ENCODE measurements at places on chromosomes 6 and 20.

GRCh38 chr20:40617594-40617993 lies 71.4 kb downstream of the MAFB start:
- DNase-seq: no peak

- peak; percentile 31 for DNase-seq
Measured at GRCh38 chr6:12289933-12290820, at the start of gene EDN1. EDN1 (plus strand) TSS chr6:12290361; CDS start chr6:12290630, 269 bp downstream.

- no peak for DNase-seq
Measured at GRCh38 chr6:17390276-17390675, 3.1 kb upstream of the CAP2 start.

DNA sequence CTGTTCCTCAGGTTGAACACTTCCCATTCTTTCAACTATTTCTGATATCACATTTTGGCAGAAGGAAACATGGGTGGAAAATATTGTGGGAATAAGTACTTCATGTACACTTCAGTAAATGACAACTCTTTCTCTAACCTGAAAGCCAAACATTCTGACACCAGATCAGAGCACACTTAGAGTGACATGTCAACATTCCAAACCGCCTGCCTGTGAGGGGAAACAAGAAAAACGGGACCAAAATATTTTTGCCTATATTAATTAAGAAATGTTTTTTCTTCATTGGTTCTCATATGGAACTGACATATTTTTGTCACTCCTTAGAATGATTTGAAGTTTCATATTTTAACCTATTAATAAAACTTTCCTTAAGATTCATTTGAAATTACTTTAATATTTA lies 483.1 kb downstream of the MAFB start:
- no peak for DNase-seq

- DNase-seq: peak; percentile 39
Measured at GRCh38 chr20:50165684-50166554, 12.4 kb upstream of the PEDS1 start.

DNA sequence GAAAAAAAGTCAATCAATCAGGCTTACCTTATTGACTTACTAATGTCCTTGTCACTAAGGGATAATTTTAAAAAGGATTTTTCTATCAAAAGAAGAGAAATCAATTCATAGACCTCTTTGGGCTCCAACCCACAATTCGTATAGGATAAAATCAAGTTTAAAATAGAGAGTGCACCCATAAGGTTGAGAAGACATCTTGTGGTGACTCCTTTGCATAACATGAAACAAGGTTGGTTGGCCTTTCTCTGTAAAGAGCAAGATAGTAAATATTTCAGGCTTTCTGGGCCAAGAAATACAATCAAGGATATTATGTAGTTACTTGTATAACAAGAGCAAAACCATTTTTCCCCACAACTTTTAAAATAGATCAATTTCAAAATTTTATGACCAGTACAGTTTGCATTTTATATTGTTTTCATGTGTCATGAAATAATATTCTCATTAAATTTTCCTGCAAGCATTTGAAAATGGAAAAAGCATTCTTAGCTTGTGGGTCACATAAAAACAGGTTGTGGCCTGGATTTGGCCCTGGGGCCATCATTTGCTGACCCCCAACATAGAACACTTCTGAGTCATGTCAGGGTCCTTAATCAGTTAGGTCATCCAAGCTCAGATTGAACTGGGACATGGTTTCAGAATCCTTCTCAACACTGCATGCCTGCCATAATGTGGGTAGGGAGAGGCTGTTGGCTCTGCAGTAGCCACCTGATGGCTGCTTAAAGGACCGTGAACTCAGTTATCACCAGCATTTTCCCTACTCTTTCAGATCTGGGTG lies 76.7 kb downstream of the MYB start:
- DNase-seq: no peak

DNA sequence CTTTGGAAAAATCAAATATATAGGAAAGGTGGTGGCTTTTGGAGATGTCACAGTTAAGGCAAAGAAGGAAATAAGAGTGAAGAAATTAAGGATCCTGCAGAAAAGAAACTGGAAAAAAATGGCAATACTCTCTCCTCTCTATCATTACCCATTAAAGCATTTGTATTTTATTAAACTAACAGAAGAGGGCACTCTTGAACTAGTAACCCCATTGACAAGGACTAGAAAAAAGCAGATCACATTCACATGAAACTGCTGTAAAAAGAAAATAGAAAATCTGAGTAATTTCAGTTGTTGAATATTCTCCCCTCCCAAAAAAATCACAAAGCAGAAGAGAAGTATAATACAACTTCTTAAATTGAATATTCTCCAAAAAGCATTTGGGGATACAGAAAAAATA lies 104.1 kb upstream of the SLC35B3 start:
- no peak for DNase-seq

- DNase-seq: no peak
Measured at GRCh38 chr6:53866226-53866625, 71.4 kb downstream of the LRRC1 start.

GRCh38 chr20:23257848-23258746 lies 92.5 kb upstream of the NXT1 start:
- no peak for DNase-seq

- DNase-seq: no peak
Measured at GRCh38 chr20:53606364-53606985, 12.8 kb upstream of the ZNF217 start.

GRCh38 chr6:169726049-169726400 lies 1.7 kb upstream of the PHF10 start:
- DNase-seq: no peak

DNA sequence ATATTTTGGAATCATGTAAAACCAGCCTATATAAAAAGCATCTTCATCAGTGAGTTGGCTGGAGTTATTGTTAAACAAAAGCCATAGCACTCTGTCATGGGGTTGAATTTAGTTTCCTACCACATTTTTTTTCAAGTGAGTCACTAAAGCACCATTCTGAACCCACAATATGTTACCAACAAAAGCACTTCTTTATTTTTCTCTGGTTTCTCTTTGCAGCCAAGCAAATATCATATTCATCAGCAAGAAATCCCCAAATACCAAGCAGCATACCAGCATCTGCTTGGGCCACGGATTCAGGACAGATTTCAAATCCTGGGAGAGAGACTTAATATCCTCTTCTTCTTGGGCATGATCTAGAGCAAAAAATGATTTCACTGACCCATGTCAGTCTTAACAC lies 441.4 kb downstream of the BCKDHB start:
- DNase-seq: no peak

DNA sequence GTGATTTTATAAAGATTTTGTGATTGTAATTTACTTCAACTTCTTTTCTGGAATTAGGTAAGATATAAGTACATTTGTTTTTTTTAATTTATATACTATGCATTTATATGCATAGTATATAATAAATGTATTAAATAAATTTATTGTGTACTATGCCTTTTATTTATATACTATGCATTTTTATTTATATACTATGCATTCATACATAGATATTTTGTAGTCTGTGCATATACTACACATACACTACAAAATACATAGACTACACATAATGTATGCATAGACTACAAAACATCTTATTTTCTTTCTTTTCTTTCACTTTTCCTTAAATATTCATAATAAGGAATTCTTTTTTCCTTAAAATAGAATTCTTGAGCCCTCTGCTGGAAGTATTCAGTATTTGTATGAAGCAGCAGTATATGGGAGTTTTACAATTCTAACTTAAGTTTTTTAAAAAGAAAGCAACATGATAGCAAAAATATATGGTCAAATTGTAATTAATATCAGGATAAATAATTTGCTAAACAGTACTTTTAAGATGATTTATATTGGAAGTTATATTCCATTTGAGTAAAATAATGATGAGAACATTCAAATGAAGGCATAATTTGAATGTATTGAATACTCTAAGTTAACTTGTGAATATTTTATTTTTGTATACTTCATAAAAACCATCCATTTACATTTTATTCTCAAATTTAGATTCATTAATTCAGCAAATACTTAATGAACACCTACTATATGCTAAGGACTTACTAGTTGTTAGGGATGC lies 129.3 kb downstream of the KLHL32 start:
- DNase-seq: no peak

- no peak for DNase-seq
Measured at GRCh38 chr6:148790817-148791216, 44.0 kb downstream of the UST start.

- DNase-seq: no peak
Measured at GRCh38 chr6:165671222-165671768, 8.3 kb upstream of the PDE10A start.

DNA sequence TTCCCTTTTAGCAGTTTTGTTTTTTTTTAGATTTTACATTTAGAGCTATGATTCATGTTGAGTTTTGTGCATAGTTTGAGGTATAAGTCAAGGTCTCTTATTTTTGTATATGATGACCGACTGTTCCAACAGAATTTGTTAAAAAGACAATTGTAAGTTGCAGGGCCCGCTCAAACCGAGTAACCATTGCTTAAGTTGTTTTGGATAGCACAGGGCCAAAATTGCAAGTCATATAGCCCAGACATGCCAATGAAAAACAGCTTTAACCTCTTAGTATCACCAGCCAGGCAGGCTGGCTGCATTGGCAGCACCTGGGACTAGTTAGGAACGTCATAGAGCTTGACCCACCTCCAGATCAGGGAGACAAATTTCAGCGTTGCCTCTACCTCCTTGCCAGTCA lies 47.3 kb downstream of the PFDN4 start:
- no peak for DNase-seq

DNA sequence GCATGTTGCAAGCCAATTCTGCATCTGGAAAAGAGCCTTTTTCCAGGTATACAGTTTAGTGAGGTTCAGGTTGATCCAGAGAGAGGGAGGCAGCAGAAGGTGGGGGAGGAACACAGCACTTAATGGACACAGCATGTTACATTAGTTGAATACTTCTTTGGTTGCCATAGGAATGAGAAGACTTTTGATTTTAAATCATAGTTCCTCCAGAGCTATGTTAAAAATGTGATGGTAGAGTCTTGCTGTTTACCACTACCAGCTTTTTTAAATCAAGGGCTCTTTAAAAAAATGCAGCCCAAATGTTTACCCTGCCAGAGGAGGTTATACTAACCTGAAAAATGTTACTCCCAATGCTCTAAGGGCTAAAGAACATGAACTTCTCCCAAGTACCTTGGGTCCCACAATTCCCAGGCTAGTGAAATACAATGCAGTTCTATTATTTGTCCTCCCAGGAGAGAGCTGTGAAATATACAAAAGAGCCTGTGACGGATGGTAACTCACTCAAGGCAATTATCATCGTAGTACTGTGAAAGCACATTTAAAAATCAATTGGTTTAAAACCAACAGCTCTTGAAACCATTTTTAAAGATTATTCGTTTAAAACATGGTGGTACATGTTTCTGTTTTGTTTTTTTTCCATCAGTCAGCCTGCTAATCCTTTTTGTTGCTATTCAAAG lies 6.9 kb upstream of the PHACTR1 start:
- no peak for DNase-seq

- no peak for DNase-seq
Measured at GRCh38 chr20:37315021-37315451, 25.6 kb downstream of the MANBAL start.

DNA sequence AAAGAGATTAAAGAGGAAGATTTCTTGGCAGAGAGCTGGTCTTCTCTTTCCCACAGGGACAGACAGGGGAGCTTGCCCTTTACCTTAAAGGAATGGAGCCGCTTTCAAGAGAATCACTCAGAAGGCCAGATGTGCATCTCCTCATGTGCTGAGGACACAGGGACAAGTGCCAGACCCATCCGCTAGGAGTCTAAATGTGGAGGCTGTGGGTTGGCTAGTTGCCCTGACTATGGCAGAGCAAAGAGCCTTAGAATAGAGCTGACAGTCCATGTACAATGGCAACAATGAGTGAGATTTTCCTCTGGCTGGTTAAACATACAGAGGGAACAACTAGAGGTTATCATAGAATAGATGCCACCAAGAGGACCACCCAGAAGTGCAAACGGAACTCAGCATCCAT lies 7.3 kb upstream of the DOK5 start:
- DNase-seq: no peak

DNA sequence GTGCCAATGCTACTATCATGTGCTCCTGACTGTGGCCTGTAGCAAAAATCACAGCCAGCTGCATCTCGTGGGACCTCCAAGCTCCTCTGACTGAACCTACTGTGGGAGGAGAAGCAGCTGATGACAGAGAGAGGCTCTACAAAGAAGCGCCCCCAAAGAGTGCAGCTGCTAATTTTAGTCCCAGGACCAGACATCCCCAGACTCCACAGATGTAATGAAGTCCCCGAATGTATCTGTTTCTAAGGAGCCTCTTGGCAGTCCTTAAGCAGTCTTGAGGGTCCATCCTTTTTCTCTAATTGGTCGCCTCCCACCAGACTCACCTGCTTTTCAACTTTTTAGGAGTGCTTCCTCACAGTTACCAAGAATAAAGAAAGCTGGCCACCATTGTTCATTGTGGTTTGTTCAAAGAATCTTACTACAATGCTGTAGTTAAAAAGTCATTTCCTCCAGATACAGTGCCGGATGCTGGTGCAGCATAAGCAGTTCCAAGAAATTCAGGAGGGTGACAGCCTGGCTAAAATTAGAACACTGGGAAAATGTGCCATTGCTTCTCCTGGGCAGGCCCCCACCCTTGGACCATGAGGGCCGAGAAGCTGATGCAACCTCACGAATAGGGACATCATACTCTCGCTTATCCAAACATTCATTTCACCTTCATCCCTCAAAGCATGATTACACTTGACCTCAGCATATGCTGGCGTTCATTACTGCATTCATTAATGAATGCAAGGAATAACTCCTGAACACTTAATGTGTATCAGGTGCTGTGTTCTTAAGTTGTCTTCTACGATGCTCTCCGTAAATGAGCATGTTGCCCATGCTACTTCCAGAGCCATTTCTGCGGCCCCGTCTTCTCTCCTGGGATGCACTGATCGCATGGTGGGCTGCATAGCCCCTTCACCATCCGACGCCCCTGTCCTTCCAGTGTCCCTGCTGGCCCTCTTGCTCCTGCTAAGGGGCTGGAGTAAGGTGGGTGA lies 66.4 kb downstream of the LY86 start:
- no peak for DNase-seq
